ENCODE measurements at places on chromosomes 11 and 22.
A peak's percentile ranks its signal among the peaks of the same experiment; 100 is the strongest.

DNA sequence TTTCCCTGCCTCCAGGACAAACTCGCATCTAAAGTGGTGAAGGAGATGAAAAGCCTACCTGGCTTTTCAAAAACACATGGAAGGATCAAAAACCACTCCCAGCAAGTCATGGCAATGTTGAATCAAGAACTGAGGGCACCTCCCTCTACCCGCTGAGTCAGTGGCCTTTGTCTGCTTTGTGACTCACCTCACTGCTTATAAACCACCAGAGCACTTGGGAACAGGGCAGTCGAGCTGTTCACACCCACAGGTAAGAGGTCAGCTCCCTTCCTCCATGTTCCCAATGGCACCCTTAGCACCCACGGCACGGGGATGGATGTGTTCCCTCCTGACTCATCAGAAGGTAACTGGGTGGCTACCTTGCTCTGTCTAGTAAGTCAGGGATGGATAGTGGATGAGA is 21.7 kb downstream of the TENM4 start:
- no peak overlapping the region for H3K4me3 ChIP-seq
- H3K36me3 ChIP-seq = no peaks in the 10 kb centered on the region
- no peaks in the 10 kb centered on the region for H3K4me1 ChIP-seq
- H3K27me3 ChIP-seq = no peaks in the 10 kb centered on the region
- DNase-seq = no peak
- H3K27ac ChIP-seq = no peak overlapping the region

DNA sequence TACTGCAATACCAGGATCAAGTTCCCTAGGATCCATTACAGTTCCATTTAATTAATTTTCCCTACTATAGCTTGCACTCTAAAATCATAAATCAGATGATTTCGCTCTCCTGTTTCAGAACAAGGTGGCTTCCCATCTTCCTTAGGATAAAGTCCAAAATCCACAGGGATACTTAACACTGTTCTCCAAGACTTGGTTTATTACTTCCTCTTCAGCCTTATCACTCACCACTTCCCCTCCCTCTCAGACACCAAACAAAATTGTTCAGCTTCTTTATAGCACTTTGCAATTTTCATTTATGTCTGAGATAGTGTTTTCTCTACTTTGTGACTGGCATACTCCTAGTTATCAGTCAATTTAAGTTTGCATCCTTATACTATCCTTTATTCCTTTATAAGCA is 124.6 kb downstream of the GRIA4 start:
- no peak overlapping the region for H3K4me3 ChIP-seq
- no peaks in the 10 kb centered on the region for H3K4me1 ChIP-seq
- H3K36me3 ChIP-seq = no peaks in the 10 kb centered on the region
- H3K27ac ChIP-seq = no peak overlapping the region

DNA sequence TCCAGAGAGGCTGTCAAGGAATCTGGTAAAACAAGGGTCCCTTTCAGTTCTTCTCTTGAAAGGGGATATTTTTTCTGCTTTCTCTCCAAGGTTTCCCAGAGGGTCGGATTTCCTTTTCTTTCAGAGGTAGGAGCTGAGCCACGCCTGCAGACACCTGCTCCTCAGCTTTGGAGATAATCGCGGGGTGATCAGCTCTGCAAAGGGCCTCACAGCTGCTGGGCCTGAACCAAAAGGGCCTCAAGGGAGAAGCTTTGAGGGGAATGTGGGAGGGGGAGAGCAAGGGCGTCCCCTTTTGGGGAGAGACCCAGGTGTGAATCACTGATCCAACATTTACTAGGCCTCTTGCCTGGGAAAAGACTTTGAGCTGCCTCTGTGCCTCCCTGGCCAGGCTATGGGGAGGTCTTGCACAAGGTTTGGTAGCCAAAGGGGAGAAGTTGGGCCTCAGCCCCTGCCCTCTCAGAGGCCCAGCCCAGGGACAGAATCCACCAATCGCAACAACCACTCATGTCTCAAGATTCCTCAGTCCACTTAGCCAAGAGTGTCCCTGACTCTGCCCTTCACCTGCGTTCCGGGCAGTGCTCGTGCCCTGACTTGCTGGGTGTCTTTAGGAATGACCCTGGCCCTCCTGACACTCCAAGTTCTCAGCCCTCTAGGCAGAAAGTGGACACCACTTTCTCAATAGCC is 14.0 kb upstream of the TP53I11 start:
- DNase-seq = no peak
- H3K27ac ChIP-seq = no peak overlapping the region
- no peak overlapping the region for H3K4me3 ChIP-seq

- H3K27me3 ChIP-seq = peaks cover 25% of the 10 kb centered on the region
- no peaks in the 10 kb centered on the region for H3K36me3 ChIP-seq
- DNase-seq = peak; percentile 16
- no peak overlapping the region for H3K4me3 ChIP-seq
These were observed 64.2 kb downstream of the RASSF10 start for GRCh38 chr11:13073119-13073981.

DNA sequence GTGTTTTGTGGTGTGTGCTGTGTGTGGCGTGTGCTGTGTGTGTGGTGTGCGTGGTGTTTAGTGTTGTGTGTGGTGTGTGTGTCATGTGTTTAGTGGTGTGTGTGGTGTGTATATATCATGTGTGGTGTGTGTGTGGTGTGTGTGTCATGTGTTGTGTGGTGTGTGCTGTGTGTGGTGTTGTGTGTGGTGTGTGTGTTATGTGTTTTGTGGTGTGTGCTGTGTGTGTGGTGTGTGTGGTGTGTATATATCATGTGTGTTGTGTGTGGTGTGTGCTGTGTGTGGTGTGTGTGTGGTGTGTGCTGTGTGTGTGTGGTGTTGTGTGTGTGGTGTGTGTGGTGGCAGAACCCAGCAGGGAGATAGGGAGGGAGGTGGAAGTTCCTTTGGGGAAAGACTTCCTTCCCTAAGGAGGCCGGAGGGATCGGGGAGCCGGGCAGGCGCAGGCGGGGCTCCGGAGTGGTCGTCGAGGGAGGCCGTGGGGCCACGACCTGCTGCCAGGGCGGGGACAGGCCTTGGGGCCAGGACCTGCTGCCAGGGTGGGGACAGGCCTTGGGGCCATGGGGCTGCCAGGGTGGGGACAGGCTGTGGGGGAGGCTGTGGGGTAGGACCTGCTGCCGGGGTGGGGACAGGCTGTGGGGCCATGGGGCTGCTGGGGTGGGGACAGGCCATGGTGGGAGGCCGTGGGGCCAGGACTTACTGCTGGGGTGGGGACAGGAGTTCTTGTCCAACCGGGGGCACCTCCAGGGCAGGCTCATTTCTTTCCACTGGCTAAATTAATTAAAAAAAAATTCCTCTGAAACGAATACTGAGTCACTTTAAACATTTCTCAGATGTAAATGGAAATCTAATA is 15.2 kb downstream of the PIM3 start:
- H3K27ac ChIP-seq = no peak overlapping the region
- no peaks in the 10 kb centered on the region for H3K36me3 ChIP-seq
- peaks cover 5% of the 10 kb centered on the region for H3K4me1 ChIP-seq
- DNase-seq = no peak
- no peaks in the 10 kb centered on the region for H3K27me3 ChIP-seq
- no peak overlapping the region for H3K4me3 ChIP-seq
